ENCODE measurements at places on chromosomes 11 and 22.

DNA sequence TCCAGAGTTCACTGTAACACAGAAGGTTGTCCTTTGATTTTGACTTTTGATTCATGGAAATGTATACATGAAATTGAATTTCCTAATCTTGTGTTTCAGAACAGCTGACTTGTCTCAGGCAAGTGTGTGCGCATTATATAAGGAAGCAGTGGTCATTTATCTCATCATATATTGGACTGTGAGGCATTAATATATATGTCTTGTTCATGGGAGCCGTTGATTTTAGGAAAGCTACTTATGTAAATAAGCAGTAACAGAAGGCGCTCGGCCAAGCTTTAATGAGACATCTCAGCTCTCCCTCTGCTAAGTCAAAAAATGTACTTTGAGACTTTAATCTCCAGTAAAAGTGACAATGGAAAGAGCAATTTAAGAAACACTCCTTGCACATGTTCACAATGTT lies 100.5 kb downstream of the PDHX start:
- no peak for DNase-seq

GRCh38 chr11:2189938-2190656 lies 18.5 kb upstream of the TH start:
- no peak for DNase-seq

DNA sequence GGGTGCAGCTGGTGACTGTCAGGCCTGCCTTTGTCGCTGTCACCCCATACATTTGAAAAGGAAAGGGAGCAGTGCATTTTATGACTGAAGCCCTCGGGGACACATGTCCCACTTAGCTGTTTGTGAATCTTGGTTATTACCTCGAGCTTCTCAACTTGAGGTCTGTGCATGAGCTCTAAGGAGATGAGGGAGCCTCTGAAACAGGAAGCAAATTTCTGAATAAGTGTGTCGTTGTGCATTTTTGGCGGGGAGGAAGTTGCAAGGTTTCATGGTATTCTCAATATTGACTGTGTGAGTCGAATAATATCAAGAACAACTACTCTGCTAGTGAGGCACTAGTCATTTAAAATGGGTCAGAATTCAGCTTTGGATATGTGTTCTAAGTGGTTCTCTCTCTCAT lies 149.7 kb upstream of the PLET1 start:
- no peak for DNase-seq

DNA sequence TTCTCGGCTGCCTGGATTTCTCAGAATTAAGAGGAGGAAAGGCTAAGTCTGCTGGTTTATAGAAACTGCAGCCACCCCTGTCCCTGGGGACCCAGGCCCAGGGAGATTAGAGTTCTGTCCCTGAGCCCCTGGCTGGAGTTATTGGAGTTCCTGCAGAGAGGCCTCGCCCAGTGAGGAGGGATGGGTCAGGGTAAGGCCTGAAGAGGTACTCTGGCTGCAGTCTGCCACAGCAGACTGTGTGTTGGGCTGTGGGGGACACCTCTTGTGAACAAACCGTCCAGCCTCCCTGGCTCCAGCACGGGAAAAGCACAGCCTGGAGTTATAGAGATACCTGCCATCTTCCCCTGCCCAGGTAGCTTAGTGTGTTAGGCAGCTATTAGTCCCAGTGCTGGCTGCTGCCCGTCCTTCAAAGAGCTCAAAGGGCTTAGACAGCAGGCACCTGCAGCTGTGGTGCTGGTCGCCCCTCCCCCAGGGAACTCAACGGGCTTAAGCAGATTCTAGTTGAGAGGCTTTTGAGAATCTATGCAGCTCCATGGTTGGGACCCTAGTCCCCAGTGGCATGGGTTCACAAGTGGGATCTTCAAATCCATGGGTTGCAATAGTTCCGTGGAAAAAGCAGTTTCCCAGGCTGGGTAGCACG lies 36.6 kb upstream of the MUC15 start:
- DNase-seq, result no peak

- no peak for DNase-seq
These were observed 37.6 kb downstream of the RAB30 start for GRCh38 chr11:83033972-83034672.

DNA sequence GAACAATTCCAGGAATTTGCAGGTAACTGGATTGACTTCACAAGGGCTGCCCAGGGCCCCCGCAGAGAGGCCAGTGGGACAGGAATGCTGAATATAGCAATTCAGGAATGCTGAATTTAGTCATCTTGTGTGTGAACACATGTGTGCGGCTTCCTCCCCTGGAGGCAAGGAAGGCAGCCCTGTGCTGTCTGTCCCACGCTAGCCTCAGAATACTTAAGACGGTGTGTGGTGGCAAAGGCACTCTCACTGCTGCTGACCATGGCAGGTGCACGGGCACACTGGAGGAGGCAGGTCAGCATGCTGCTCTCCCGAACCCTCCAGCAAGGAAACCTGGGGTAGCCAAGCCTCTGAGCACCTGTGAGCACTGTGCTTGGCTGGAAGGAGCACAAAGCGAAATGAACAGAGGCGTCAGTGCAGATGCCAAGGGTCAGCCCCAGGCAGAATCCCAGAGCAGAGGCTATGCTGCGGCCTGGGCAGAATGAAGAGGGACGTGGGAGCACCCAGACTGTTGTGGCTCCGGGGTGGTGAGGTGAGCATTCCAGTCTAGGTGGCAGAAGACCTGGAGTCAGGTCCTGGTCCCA lies 2.7 kb downstream of the GNAZ start:
- no peak for DNase-seq

Measured in activated CD4-positive, alpha-beta T cell treated with anti-CD3 and anti-CD28 coated beads for 48 hours (primary cell).